ENCODE measurements at places on chromosomes 16 and 17. TPM values are rescaled to one million over a fixed set of nuclear protein-coding genes. Genes with fewer than 3 reads are reported as not detected.
A peak's percentile ranks its signal among the peaks of the same experiment; 100 is the strongest.

GRCh38 chr16:79132701-79133100, 467.8 kb downstream of the MAF start:
- H3K27me3 ChIP-seq: no peaks in the 10 kb centered on the region
- no peak overlapping the region for H3K4me3 ChIP-seq
- no peaks in the 10 kb centered on the region for H3K4me1 ChIP-seq
- no peaks in the 10 kb centered on the region for H3K36me3 ChIP-seq
- H3K27ac ChIP-seq: no peak overlapping the region

- no peak for DNase-seq
- no peaks in the 10 kb centered on the region for H3K27me3 ChIP-seq
- no peak overlapping the region for H3K4me3 ChIP-seq
- H3K36me3 ChIP-seq: peaks cover 6% of the 10 kb centered on the region
- peaks cover 3% of the 10 kb centered on the region for H3K4me1 ChIP-seq
These were observed 196.9 kb downstream of the SPECC1 start for GRCh38 chr17:20206068-20206467.

DNA sequence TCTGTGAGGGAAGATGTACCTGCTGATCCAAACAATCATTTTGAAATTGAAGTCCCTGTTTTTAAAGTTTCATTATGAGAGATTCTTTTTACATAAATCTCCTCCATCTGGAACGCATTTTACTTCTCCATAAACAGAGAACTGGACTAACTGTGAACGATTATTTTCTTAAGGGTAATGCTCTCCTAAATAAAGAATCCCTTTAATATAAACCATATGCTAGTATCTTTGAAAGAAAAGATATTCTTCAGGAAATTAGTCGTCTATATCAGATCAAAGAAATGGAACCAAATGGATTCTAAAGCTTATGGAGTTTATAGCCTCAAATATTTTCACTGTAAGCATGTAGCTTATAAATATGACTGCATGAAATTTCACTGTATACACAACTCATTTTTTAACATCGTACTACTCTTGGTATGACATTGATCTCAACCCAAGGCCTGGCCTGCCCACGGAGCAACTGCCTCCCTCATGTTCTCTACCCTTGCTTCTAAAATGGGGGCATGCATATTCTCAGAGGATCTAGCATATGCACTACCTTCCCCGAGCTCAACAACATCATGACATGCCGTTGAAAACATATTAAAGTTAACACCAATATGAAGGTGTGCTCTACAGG, 66.4 kb downstream of the MYH10 start:
- H3K36me3 ChIP-seq: peaks cover 19% of the 10 kb centered on the region
- no peak overlapping the region for H3K4me3 ChIP-seq
- no peak overlapping the region for H3K27ac ChIP-seq
- no peaks in the 10 kb centered on the region for H3K27me3 ChIP-seq

- peaks cover 16% of the 10 kb centered on the region for H3K4me1 ChIP-seq
- peak within 1 kb of the TSS; percentile 79 for H3K27ac ChIP-seq
- H3K36me3 ChIP-seq: no peaks in the 10 kb centered on the region
- H3K27me3 ChIP-seq: no peaks in the 10 kb centered on the region
- peak within 1 kb of the TSS; percentile 71 for H3K4me3 ChIP-seq
These were observed at the start of gene BMERB1 for GRCh38 chr16:15434425-15435215. Gene BMERB1 (plus strand): TSS chr16:15434588. CDS start chr16:15434654, 66 bp downstream.

- H3K4me3 ChIP-seq: no peak overlapping the region
- DNase-seq: no peak
- H3K36me3 ChIP-seq: peaks cover 84% of the 10 kb centered on the region
- no peaks in the 10 kb centered on the region for H3K27me3 ChIP-seq
These were observed 13.4 kb upstream of the SLC38A8 start for GRCh38 chr16:84055801-84056634.

The CLEC3A gene
- total RNA-seq: 0.30 TPM

The MPP3 gene
- total RNA-seq: 30.2 TPM
